ENCODE measurements at places on chromosomes 1 and 21.

DNA sequence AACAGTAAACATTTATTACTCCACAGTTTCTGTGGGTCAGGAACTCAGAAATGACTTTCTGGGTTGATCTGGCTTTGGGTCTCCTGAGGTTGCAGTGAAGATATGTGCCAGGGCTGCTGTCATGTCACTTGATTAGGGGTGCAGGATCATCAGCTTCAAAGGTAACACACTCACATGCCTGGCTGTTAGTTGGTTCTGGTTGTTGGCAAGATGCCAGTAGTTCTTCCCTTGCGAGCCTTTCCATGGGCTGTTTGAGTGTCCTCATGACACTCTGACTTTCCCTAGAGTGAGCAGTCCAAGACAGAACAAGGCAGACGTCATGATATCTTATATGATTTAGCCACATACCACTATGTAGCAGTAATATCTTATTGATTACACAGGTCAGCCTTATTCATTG, 1.8 kb downstream of the SWT1 start:
- DNase-seq = no peak

DNA sequence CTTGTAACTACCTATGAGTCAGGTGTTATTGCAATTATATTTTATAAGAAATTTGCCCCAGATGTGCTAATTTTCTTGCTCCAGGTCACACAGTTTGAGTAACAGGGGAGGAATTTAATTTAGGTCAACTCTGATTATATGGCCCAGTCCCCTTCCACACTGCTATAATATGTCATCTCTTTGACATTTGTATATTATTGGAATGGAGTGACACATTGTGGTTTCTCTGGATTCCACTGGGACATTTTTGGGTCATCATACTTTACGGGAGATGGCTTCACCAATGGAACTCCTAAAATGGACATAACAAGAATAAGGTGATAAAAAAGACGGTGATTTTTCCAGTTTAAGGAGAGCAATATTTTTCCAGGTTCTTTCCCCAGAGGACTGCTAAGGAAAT, 191.2 kb downstream of the DISC1 start:
- DNase-seq = no peak

DNA sequence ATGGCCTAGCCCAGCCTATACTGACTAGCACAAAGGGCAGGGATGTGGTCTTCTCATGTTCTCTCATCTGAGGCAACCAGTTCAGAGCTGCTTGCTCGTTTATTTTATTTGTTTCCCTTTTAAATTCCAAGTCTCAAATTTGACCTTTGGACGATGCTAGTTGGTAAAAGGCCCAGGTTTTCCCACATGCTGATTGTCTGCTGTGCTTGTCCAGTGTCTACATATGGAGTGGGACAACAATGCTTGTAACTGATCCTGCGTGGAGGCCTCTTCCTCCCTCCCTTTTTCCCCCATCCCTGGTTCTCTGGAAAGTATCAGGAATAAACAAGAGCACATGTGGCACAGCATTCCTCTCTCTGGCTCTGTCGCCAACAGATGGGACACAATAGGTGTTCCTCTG, 34.0 kb upstream of the BEND5 start:
- no peak for DNase-seq

DNA sequence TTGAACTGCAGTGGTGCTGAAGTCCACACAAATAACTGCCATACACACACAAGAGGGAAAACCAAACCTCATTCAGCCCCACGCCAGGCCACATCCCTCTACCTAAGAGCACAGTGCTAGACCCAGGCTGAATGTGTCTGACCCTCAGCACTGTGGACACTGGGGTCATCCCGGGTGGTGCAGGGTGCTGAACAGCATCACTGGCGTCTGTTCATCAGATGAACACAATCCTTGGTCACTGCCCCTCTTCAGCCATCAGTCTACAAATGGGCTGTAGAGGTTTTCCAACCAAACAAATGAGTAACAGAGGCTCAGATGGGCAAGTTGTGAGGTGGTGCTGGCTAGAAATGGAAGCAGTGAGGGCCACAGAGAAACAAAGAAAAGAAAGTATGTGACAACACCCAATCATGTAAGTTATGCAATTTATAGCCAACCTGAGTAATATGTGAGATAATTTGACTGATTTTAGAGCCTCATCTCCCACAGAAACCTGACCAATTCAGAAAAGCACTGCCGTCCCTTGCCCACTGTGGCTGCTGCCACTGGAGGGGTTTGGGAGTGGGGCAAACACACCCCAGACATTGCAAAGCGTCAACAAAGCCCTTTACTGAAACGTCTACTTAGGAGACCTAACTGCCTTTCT, 27.9 kb downstream of the GNB1 start:
- no peak for DNase-seq

GRCh38 chr1:202616355-202616915, 93.8 kb downstream of the SYT2 start:
- no peak for DNase-seq

DNA sequence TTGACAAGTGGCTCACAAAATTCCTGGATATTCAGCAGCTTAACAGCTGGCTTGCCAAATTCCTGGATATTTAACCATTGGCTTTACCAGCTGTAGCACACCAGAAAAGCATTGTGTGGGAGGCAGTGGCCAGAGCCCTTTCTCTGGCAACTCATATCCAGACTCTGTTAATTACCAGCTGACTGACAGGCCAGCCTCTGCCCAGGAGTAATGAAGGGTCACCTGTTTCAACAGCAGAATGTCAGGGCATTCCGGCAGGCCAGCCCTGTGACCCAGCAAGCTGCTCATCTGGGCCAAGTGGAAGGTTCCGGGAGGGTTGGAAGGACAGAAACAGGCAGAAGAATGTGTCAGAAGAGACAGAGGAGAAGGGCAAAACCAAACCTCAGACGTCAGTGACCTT, 35.2 kb upstream of the KIRREL1 start:
- no peak for DNase-seq

- no peak for DNase-seq
These were observed 26.9 kb upstream of the ESRRG start for GRCh38 chr1:216750031-216750627.

- DNase-seq = no peak
These were observed 76.6 kb downstream of the ABCA4 start for GRCh38 chr1:94044290-94044790.

DNA sequence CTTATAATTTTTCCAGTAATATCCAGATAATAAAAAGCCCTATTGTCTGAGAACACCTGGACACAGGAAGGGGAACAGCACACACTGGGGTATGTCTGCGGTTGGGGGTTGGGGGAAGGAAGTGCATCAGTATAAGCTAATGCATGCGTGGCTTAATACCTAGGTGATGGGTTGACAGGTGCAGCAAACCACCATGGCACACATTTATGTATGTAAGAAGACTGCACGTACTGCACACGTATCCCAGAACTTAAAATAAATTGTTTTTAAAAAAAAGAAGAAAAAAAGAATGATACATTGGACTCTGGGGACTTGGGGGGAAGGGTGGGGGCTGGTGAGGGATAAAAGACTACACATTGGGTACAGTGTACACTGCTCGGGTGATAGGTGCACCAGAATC, 144.9 kb upstream of the C1orf174 start:
- DNase-seq = no peak

DNA sequence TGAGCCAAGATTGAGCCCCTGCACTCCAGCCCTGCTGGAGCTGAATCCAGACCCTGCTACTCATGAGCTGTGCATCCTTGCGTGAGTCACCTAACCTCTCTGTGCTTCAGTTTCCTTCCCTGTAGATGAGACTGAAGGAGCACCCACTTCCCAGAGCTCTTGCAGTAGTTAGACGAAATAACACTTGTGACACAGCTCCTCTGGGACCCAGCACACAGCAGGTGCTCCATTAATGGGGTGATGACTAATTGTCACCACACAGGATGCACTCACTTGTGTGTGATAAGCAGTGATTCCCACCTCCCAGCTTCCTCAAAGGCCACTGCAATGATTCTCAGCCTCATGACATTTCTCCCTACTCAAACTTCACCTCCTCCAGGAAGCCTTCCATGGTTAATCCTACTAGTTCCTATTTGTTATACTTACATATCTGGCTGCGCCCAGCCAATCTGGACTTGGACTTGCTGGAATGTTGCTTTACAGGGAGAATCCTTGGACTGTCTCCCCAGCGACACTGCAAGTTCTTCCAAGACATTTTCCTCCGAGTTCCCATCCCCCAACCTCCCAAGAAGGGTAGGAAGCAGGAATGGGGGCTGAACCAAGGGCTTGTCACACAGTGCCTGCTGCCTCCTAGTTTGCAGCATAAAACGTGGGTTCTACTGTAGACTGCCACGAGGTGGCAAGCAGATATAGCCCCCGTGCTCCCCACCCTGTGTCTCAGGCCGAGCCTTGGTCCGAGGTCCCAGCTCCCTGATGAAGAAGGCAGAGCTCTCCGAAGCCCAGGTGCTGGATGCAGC, 17.2 kb downstream of the DRAXIN start:
- no peak for DNase-seq

GRCh38 chr1:178634445-178634844, 90.6 kb upstream of the RALGPS2 start:
- no peak for DNase-seq

GRCh38 chr1:9858293-9859035, 34.7 kb upstream of the CLSTN1 start:
- DNase-seq = no peak

DNA sequence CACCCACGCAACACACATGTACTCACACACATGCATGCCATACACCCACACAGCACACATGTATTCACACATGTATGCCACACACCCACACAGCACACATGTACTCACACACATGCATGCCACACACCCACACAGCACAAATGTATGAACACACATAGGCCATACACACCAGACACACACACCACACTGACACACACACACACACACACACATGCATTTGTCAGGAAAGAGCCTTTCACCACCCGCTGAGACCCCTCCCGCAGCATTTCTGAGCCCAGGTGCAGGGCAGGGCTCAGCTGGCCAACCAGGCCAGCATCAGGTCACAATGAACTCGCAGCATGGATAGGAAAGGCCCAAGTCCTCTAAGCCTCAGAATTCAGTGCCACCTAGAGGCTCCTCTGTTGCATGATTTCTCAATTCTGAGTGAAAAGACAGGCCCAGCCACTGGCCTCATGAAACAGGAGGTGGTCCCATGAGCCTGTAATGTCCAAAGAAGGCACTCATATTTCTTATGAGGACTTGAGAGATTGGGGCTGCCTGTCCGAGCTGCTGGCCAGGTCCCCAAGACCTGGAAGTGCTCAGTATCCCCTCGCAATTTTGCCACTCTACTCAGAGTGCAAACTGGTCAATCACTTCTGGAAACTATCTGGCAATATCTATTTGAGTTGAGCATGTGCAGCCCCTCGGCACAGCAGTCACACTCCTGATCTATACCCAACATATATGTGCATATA, 57.3 kb downstream of the PSMG1 start:
- DNase-seq = no peak

All from CD4-positive, alpha-beta T cell treated with Interleukin-17A for 4 hours (primary cell).